ENCODE measurements at places on chromosomes 7 and 10. TPM values are rescaled to one million over a fixed set of nuclear protein-coding genes. Genes with fewer than 3 reads are reported as not detected.

Gene PNLIPRP1
- not detected for total RNA-seq

Gene STN1
- 71.2 TPM for total RNA-seq

Gene HIF1AN
- 19.1 TPM for total RNA-seq

DNA sequence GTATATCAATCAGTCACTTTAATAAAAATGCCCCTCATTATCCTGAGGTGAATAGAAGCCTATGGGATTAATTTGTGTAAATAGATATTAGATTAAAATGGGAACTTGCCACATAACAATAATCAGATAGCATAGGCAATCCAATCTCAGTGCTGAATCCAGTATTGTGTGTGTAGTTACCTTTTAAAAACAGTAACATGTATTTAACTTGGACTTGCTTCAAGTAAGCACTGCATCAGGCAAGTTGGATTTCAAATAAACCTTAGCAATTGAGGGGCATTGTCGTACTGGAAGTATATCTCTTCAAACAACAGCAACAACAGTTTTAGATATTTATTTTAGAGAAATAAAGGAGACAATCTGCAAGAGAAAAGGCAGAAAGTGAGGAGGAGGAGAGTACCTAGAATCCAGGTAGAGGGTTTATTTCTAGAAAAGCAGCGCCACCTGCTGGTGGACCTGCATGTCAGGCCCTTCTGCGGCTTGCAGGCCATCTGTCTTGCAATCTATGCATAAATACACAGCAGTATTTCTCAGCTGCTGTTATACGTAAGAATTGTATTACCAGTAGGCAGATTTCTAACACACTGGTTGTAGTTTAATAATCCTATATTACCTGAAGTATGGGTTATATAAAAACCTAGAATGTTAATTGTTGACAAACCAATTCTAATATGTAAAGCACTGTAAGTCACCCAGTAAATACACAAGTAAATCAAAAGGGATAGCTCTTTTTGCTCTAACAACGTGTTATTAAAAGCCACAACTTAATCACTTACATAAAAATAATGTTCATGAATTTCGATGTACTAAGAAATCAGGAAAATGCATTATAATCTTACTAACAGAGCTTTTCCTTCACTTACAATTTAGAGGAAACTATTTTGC, 652.8 kb downstream of the KCNMA1 start:
- H3K27ac ChIP-seq, result no peak overlapping the region
- peak; percentile 78 for DNase-seq
- no peaks in the 10 kb centered on the region for H3K27me3 ChIP-seq

DNA sequence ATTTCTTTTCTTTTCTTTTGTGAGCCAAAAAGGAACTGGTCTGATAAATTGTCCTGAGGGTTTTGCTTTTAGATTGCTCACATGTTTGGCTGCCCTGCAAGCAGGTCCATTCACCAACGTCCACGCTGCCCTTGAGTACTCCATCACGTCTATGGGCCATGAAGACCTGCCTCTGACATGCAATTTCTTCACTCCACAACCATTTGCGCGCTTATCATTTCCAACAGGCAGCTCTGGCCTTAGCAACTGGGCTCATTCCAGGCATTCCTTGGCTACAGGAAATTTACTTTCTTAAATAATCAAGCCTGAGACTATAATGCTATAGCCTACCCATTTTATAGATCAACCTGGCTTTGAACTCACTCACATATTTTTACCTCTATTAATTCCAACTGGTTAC, 408.3 kb upstream of the C7orf33 start:
- no peak overlapping the region for H3K4me3 ChIP-seq
- H3K36me3 ChIP-seq, result no peaks in the 10 kb centered on the region
- H3K4me1 ChIP-seq, result no peaks in the 10 kb centered on the region

- no peaks in the 10 kb centered on the region for H3K36me3 ChIP-seq
- H3K27ac ChIP-seq, result no peak overlapping the region
- no peaks in the 10 kb centered on the region for H3K4me1 ChIP-seq
- DNase-seq, result no peak
Observed at GRCh38 chr7:21365866-21366624, 61.8 kb upstream of the SP4 start.

DNA sequence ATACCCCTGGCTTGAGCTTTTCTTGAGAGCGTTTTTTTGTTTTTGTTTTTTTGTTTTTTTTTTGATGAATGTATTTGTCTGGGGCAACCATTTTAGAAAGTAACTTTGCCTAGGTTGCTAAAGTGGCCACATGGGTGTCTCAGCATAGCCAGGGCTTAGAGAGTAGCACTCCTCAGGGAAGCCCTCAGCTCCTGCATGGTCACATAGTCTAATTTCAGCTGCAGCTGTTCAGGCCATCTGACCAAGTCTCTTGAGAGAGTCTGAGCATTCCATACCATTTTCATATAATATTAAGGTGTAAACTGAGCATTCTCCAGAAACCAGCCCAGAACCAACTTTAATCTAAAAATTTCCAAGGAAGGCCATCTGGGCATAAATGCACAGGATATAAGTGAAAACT, 186.4 kb downstream of the NPSR1 start:
- no peaks in the 10 kb centered on the region for H3K4me1 ChIP-seq
- H3K27me3 ChIP-seq, result no peaks in the 10 kb centered on the region
- no peaks in the 10 kb centered on the region for H3K36me3 ChIP-seq
- H3K4me3 ChIP-seq, result no peak overlapping the region
- no peak overlapping the region for H3K27ac ChIP-seq
- no peak for DNase-seq

GRCh38 chr7:127912901-127913300, 118.3 kb downstream of the LRRC4 start:
- H3K4me1 ChIP-seq, result no peaks in the 10 kb centered on the region
- no peaks in the 10 kb centered on the region for H3K36me3 ChIP-seq
- DNase-seq, result no peak
- no peak overlapping the region for H3K4me3 ChIP-seq
- no peaks in the 10 kb centered on the region for H3K27me3 ChIP-seq

GRCh38 chr7:36084485-36085091, 68.5 kb upstream of the EEPD1 start:
- peaks cover 4% of the 10 kb centered on the region for H3K4me1 ChIP-seq
- H3K4me3 ChIP-seq, result no peak overlapping the region
- H3K36me3 ChIP-seq, result no peaks in the 10 kb centered on the region
- peak; percentile 68 for DNase-seq

GRCh38 chr10:87508837-87509236, 4.1 kb downstream of the MINPP1 start:
- DNase-seq, result no peak
- H3K36me3 ChIP-seq, result peaks cover 41% of the 10 kb centered on the region
- H3K4me1 ChIP-seq, result peaks cover 21% of the 10 kb centered on the region
- no peaks in the 10 kb centered on the region for H3K27me3 ChIP-seq

DNA sequence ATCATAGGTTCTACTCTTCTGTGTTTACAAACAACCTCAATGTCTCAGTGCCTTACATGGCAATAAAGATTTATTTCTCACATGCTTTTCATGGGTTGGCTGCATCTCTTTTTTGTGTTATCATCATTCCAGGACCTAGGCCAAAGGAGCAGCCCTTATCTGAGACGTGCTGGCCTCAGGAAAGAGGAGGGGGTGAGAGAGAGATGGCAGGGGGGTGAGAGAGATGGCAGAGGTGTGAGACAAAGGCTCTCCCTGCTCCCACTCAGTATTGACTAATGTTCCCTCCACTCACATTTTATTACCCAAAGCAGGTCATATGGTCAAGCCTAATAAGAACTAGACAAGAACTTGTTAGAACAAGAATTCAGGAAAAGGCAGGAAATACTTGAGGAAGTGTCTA, 120.1 kb upstream of the PRR15 start:
- H3K27ac ChIP-seq, result no peak overlapping the region
- no peak for DNase-seq
- no peaks in the 10 kb centered on the region for H3K27me3 ChIP-seq
- no peaks in the 10 kb centered on the region for H3K4me1 ChIP-seq

DNA sequence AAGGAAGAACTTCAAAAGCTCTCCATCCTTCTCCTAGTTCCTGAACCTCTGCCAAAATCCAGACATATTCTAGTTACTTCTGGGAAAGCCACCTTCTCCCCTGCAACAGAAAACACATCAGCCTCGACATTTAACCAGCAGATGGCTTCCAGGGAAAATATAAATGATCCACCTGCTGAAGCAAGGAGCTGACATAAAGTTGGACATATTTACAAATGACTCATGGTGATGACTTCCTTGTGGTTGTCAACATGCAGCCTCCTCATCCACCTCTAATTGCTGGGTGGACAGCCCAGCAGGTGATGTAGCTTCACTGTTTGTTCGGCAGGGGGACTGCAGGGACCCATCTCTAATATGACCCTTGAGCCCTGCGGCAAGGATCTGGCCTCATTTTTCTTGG, 266.0 kb downstream of the C7orf25 start:
- H3K4me1 ChIP-seq, result no peaks in the 10 kb centered on the region
- H3K27ac ChIP-seq, result no peak overlapping the region
- H3K4me3 ChIP-seq, result no peak overlapping the region
- no peak for DNase-seq

DNA sequence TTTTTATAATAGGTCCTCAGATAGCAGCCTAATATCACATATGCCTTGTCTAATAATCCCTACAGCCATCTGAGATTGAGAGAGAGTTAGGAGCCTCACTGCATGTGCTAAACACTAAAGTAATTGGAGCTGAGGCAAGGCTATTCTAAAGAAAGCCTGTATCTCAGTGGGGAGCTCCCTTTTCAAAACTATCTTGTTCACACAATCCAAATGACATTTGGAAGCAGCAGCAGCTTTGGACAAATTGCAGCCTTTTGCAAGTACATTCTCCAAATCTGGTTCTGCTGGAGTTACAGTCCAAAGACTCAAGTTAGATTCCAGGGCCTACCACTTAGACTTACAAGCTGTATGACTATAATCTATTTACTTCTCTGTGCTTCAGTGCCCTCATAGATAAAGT, 104.5 kb downstream of the MACC1 start:
- H3K27ac ChIP-seq, result no peak overlapping the region
- no peak for DNase-seq
- no peaks in the 10 kb centered on the region for H3K4me1 ChIP-seq
- no peak overlapping the region for H3K4me3 ChIP-seq
- H3K27me3 ChIP-seq, result no peaks in the 10 kb centered on the region
